ENCODE measurements at places on chromosomes 5 and 9. TPM values are rescaled to one million over a fixed set of nuclear protein-coding genes. Genes with fewer than 3 reads are reported as not detected.
A peak's percentile ranks its signal among the peaks of the same experiment; 100 is the strongest.

- H3K27me3 ChIP-seq = peaks cover under 1% of the 10 kb centered on the region
- H3K4me3 ChIP-seq = no peak overlapping the region
- DNase-seq = no peak
- H3K4me1 ChIP-seq = no peaks in the 10 kb centered on the region
Observed at GRCh38 chr9:124473310-124473709, 23.1 kb downstream of the ADGRD2 start.

The STC2 gene
- total RNA-seq = 22.8 TPM

- no peaks in the 10 kb centered on the region for H3K4me1 ChIP-seq
- H3K27me3 ChIP-seq = peaks cover 34% of the 10 kb centered on the region
- no peak for DNase-seq
- no peak overlapping the region for H3K27ac ChIP-seq
- H3K4me3 ChIP-seq = no peak overlapping the region
Observed at GRCh38 chr9:97758334-97758916, 61.3 kb upstream of the XPA start.

The HK3 gene
- total RNA-seq = 0.52 TPM

DNA sequence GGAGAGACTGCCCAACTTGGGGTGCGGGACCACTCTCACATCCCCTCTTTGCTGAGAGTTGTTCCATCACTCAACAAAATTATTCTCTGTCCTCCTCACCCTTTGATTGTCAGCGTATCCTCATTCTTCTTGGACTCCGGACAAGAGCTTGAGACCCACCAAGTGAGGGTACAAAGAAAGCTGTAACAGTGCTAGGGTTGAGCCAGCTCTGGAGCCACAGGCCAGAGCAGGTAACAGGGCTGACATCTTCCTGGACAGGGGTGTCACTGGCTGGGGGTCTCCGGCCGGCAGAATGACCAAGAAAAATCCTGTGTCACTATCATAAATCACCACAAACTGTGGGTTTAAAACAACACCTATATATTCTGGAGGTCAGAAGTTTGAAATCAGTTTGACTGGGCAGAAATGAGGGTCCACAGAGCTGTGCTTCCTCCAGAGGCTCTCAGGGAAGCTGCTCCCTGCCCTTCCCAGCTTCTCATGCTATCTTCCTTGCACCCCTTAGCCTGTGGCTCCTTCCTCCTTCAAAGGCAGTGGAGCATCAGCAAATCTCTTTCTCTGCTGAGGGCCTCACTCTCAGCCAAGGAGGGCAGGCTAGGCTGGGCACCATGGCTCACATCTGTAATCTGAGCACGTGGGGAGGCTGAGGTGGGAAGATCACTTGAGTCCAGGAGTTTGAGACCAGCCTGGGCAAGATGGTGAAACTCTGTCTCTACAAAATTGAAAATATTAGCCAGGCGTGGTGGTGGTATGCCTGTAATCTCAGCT lies 4.1 kb upstream of the BBLN start:
- no peak overlapping the region for H3K27ac ChIP-seq
- no peak for DNase-seq
- H3K4me1 ChIP-seq = peaks cover 7% of the 10 kb centered on the region

GRCh38 chr5:77120706-77121105 lies 33.6 kb upstream of the ZBED3 start:
- H3K27ac ChIP-seq = no peak overlapping the region
- no peaks in the 10 kb centered on the region for H3K4me1 ChIP-seq
- H3K36me3 ChIP-seq = no peaks in the 10 kb centered on the region
- peaks cover 6% of the 10 kb centered on the region for H3K27me3 ChIP-seq
- DNase-seq = no peak
- no peak overlapping the region for H3K4me3 ChIP-seq

The CDKN2B-AS1 gene
- 0.82 TPM for total RNA-seq

GRCh38 chr5:34488984-34489383 lies 167.1 kb upstream of the RAI14 start:
- no peak overlapping the region for H3K4me3 ChIP-seq
- DNase-seq = no peak
- H3K27ac ChIP-seq = no peak overlapping the region
- H3K27me3 ChIP-seq = peaks cover 9% of the 10 kb centered on the region

The THBS4 gene
- total RNA-seq = 0.92 TPM

DNA sequence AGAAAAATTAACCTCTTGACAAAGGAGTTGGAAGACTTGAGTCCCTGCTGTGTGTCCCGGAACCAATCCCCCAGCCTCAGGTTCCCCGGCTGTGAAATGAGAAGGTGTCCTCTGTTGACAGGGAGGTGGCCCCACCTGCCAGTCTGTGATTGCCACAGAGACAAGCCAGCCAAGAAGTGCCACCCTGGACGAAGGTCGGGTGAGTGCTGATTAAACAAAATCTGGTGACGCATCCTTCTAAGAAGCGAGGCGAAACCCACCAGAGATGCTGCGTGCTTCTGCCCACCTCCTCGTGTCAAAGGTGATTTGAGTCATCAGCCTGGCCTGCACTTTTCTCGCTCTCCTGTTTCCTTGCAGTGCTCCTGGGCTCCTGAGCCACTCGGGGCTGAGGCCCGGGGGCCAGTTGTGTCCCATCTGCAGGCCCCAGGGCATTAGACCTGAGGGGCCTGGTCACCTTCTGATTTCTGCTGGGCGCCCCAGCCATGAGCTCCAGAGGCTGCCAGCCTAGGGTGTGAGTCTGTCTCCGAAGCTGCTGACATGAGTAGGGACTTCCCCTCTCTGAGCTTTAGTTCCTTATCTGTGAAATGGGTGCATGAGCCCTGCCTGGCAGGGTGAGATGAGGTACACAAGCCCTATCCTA lies 28.7 kb downstream of the NEK6 start:
- H3K27me3 ChIP-seq = no peaks in the 10 kb centered on the region
- peaks cover 52% of the 10 kb centered on the region for H3K4me1 ChIP-seq
- peak overlapping the region; percentile 77 for H3K4me3 ChIP-seq
- DNase-seq = peak; percentile 41
- peaks cover 8% of the 10 kb centered on the region for H3K36me3 ChIP-seq
- peak overlapping the region; percentile 97 for H3K27ac ChIP-seq

The FSD1L gene
- 3.2 TPM for total RNA-seq
